ENCODE measurements at places on chromosomes 1 and 21.

- no peak for DNase-seq
These were observed 40.4 kb upstream of the ADARB1 start for GRCh38 chr21:45033791-45034555.

- DNase-seq = no peak
These were observed 470.8 kb downstream of the LMO4 start for GRCh38 chr1:87799451-87799850.

DNA sequence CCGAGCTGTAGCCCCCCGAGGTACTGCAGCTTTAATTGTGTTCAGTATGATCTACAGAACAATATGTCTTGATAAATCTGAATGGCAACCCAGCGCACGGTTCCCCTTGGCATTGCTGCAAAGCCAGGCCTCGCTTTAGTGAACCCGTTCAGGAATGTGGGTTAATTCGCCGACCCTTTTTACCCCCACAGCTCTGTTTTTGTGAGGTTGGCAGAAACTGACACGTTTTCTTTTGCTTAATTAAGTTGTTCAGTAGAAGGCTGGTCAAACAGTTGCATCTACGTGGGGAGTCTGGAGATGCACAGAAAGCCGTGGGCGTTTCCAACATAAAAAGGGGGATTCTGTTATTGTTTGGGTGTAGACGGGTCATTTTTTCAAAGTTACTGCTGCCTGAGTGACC, 43.2 kb downstream of the OLIG1 start:
- no peak for DNase-seq

- no peak for DNase-seq
These were observed 19.3 kb upstream of the RCC2 start for GRCh38 chr1:17458794-17459193.

- DNase-seq = no peak
These were observed 717.9 kb downstream of the AMY1C start for GRCh38 chr1:104467590-104467989.

- no peak for DNase-seq
These were observed 47.6 kb downstream of the ATP1A1 start for GRCh38 chr1:116420417-116421200.

DNA sequence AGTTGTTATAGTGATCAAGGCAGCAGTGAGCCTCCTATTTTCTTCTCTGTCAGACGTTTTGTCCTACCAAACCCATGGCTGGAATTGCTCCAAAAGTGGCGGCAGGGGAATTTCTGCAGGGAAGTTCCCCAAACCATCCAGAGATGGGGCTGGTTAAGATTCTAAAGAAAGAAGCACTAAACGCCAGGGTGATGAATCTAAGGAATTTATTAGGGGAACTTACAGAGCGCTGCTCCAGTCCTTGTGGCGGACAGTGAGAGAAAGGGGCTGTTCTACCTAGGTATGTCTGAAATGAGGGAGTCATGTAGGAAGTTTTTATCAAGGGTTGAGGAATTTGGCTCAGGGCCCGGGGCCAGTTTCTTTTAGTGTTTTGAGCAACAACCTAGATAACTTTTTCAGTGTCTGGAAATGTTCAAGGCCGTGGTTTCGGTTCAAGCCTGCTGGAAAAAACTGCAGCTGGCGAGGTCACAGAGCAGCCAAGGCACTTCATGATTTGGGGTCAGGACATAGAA, 222.4 kb upstream of the B3GALT2 start:
- peak; percentile 92 for DNase-seq

GRCh38 chr1:6118415-6118814, 61.7 kb downstream of the CHD5 start:
- DNase-seq = no peak

DNA sequence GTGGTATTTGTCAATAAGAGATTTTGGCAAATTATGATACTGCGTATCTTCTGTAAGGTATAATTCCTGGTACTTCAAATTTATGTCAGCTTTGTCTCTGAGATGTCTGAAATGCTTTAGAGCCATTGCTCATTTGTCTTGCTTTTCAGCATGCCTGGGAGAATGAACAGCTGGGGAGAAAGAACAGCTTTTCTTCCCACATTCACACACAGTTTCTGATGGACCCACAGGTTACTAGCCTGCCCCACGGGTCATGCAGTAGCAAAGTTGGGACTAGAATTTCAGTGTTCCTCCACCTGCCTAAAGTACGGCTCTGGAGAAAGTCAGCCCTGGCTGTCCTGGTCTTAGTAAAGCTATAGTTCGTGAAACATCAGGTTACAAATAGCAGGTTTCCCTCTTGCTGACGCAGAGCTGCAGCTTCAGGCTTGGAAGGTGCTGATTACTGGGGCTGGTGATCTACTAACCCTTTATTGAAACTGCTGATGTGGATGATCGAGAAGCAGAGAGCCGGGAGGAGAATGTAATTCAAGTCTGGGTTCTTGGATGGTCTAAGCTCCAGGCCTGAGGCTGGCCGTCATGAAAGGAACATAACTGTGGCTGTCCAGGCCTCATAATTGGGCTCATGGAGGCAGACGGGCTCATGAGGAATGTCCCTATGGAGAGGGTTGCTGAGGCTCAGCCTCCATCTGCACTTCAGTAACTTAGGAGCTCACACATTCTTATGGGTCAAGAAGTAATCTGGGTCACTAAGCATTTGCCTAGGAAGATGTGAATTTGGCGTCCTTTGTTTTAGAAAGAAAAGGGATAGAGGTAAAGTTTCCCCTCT, 12.4 kb downstream of the GALNT2 start:
- DNase-seq = no peak

DNA sequence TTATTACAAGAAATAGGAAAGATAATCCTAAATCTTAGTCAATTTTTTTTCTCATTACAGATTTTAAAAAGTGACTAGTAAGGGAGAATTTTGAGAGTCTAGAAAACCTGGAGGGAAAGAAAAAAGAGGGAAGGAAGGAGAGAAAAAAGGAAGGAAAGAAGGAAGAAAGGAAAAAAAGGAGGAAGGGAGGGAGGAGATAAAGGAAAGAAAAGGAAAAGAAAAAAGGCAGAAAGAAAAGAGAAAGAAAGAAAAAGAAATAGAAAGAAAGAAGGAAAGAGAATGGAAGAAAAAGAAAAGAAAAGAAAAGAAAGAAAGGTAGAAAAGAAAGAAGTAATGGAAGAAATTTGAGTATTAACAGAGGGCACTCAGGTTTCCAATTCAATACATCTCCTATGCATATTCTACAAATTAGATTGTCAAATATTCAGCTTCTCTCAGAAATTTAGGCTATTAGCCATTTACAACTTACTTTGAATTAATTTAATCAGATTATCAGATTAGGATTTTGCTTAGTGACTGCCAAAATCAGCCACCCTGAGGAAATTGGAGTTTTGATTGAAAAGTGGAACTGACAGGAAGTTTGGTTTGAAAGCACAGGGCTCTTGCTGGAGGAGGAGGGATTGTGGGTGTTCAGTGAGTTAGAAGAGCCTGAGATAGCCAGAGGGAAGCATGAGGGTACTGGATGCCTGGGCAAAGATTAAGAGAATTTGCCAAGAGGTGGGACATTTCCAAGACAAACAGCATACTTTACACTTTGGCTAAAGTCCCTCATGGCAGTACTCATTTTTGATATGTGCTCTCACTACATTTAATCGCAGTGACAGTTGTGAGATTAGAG, 677.8 kb downstream of the USP25 start:
- no peak for DNase-seq

GRCh38 chr1:203663294-203663693, 36.7 kb downstream of the ATP2B4 start:
- no peak for DNase-seq

GRCh38 chr1:156750191-156750672, 1.2 kb downstream of the HDGF start:
- DNase-seq = no peak

DNA sequence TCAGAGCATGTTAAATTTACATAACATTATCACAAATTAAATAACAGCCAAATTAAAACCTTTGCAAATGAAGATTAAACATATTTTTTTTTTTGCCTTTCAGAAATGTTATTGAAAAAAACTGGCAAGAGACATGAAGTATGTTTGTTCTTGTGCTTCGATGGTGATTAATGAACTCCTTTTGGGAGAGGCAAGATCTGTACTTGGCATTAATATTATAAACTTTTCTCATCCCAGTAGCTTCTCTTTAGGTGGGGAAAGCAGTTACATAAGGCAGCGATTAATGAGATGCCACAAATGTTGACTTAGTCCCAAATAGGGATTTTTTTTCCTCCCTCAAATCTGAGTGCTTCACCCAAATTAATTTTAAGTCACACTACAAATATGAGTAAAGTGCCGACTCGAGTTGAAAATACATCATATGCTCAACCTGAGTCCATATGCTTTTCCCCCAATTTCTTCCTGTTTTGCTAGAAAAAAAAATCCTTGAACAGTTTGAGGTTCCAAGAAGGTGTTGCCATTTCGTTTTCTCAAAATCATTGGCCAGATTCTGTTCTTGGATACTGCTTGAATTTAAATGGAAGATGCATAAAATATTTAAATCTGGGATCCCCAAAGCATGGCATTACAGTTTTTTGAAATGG, 294.5 kb downstream of the VAV3 start:
- DNase-seq = no peak

DNA sequence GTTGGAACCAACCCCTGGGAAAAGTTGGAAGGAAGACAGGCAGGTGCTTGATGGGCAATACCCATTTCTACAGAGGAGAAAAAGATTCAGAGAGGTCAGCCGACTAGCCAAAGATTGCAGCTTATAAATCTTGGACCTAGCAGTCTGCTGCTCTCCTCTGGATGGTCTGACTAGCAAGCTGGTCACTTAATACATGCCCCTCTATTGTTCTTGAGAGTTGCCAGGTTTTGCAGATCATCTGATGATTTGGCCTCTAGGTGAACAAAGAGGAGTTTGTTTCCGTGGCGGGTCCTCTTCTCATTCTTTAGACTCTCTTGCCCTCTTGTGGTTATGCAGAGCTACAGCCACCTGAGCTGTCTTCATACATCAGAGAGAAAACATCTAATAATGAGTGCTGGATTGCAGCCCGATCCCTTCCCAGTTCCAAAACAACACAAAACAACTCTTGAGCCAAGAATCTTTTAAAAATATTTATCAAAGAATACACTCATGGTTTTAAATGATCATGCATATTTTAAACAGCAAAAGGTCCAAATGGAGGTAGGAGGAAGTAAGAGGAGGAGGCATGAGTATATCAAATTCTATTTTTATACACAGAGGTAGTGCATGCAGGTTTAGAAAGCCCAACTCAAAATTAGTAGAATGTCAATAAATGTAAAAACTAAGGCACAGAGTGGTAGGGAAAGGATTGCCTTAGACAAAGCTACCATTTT, 115.7 kb downstream of the SLC30A10 start:
- no peak for DNase-seq

DNA sequence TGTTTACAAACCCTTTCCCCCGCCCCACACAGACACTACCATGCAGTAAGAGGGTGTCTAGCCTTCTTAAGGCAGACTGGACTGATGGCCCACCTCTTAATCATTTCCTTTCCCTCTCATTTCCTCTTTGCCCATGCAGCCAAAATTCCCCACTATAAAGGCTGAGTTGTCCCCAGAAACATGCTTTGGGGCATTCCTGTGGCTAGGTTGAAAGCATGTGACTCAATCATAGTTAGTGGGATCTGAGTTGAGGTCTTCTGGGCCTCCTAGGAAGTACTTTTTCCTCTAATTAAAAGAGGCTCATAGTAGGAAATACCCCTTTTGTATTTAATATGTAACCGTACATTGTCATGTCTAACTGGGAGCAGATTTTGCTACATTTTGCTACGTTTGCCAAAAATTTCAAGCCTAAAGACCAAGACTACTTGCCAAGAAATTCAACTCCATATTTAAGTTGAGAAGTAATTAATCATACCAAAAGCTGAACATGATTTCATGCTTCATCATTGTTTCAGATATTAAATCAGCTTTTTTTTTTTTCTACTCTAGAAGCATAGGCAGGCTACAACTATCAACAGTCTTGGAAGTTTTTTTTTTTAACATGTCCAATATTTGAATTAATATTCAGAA, 174.7 kb downstream of the ADGRL4 start:
- no peak for DNase-seq

- no peak for DNase-seq
These were observed 5.1 kb downstream of the KCNK2 start for GRCh38 chr1:215087603-215088002.

DNA sequence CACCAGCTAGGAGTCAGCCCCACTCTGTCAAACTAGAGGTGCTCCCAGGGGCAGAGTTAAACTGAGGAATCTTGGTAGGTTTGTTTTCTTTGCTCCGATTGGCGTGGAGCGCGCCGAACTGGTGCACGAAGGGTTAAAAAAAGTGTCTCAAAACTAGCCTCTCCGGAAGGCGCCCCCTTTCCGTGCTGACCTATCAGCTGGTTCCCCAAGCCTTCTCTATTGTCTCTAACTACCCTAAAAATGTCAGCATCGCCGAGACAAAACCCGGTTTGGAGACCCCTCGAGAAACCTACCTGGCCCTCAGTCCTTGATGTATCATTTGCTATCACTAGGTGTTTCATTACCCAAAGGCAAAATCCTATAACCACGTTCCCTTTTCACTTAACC, 2.2 kb downstream of the TGFB2 start:
- no peak for DNase-seq

DNA sequence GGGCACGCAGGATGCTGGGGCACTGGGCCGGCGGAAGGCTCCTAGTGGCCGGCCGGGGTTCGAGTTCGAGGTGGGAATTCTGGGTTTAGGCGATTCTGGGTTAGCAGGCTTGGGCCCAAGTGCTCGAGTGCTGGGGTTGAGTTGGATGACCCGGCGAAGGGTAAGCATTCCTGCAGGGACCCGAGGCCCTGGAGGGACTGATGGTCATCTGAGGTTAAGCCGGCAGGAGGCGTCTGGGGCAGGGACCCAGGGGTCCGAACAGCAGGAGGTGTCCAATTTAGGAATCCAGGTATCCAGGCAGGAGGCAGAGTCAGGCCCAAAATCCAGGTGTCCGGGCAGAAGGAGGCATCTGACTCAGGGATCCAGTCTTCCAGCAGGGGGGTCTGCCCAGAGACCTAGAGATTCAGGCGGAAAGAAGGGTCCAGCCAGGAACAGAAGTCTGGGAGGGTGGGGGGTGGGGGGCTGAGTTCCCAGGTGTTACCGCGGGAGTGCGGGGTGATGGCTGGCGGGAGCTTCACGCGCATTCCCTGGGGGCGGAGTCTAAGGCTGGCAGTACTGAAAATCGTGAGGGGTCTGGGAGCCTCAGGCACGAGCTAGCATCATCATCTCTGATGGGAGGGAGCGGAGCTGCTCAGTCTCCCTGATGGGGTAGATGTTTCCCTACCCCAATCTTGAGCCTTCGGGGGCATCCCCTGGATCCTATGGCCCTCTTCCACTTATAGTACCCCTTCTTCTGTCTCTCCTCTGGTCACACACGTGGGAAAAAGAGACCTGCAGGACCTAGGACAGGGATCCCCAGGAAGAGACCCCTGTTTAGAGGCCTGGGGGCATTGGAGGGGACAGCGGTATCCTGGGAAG, 585 bp downstream of the GPR3 start:
- DNase-seq = no peak

- no peak for DNase-seq
These were observed 51.2 kb downstream of the TENT5C start for GRCh38 chr1:117657031-117657430.

- no peak for DNase-seq
These were observed 185.8 kb downstream of the SDCCAG8 start for GRCh38 chr1:243441601-243442000.

DNA sequence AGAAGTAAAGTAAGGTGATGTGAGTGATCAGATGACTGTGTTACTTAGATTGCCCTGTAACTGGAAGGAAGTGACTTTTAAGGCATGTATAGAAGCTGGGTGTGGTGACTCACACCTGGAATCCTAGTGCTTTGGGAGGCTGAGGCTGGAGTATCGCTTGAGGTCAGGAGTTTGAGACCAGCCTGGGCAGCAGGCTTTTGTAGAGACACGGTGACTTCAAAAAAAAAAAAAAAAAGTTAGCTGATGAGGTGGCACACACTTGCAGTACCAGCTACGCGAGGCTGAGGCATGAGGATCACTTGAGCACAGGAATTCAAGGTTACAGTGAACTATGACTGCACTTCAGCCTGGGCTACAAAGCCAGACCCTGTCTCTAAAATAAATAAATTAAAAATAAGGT, 2.3 kb upstream of the USP16 start:
- DNase-seq = no peak
